ENCODE measurements at places on chromosomes 3 and 15.

GRCh38 chr15:69876064-69876940 is 221.4 kb downstream of the TLE3 start:
- no peak for DNase-seq

- DNase-seq: no peak
Measured at GRCh38 chr3:111667170-111667569, 72.0 kb upstream of the ZBED2 start.

DNA sequence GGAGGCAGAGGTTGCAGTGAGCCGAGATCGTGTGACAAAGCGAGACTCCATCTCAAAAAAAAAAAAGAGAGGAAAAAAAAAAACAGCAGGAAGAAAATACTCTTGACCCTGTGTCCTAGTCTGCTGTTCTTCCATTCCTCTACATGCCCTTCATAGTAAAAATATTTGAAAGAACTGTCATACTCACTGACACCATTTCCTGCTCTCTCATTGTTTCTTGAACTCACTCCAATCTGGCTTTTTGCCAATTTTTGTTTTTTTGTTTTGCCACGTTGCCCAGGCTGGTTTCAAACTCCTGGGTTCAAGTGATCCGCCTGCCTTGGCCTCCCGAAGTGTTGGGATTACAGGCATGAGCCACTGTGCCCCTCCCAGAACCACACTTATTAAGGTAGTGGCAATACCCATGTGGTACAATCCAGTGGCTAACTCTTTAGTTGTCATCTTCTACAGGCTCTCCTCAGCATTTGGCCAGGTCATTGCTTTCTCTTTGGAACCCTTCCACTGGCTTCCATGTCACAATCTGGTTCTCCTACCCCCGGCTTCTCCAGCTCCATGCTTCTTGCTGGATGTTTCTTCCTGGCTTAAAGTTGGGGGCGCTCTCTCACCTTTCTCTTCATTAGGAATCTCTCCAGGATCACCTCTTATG is 238.2 kb upstream of the C2CD4B start:
- no peak for DNase-seq

- peak; percentile 23 for DNase-seq
Measured at GRCh38 chr15:99450896-99451358, 114.9 kb upstream of the MEF2A start.

DNA sequence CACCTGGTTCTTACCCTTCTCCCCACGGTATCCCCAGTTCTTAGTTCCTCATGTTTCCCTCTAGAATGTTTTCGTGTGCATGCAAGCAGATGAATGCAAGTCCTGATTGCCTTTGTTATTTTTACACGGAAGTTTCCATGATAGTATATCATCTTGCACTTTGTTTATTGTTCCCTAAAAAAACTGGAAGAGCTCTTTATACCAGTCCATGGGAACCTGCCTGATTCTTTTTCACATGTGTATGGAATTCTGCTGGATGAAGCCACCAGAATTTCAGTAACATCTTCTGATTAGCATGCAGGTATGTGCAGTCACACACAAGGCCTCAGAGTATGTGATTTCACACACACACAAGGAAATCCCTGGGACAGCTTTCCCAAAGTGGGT is 16.0 kb upstream of the LRRK1 start:
- DNase-seq: no peak

DNA sequence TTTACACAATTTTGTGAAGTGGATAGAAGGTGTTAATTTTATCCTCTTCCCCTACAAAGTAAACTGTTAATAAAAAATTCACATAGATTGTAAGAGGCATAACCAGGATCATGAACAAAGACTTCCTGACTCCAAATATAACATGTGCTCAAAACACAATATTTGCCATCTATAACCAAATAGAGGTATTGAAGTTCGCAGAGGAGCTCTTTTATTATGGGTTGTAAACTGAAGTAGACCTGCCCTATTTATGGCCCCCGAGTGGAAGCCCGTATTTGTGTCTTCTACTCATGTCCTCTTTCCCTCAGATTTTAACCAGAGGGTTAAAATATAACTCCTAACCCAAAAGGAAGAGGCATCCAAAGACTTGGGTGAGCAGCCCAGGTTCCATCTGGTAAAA is 285.6 kb upstream of the COL8A1 start:
- no peak for DNase-seq

DNA sequence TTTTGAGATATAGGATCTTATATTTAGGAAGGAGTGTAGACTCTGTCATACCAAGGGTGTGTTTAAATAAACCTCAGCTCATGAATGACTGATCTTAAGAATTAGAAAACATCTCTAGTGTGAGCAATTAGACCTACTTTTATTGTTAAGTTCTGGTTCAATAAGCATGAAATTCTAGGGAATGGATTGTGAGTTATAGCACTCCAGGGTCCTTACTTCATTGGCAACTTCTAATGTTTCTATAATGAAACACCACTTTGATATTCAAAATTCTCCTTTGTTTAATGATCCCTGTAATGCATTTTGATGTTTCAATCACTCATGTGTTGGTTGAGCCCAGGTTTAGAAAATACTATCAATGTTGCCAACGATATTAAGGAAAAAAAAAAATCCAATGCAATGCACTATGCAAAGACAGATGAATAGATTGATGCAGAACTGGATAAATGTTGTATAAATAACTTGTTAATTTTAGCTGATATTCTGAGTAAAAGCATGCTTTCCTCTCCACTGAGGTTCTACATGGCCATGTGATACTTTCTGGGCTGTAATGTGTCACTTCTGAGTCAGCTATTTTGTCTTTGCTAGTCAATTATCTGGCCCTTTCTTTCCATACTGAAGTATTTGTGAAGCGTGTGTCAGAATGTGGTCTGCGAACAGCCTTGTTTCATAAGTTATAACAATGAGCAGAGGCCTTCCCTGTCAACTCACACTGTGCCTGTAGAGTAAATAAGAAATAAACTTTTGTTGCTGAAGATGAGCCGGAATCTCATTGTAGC is 1035.9 kb downstream of the PLOD2 start:
- no peak for DNase-seq

GRCh38 chr3:150450916-150451315 is 42.8 kb downstream of the TSC22D2 start:
- no peak for DNase-seq

- no peak for DNase-seq
Measured at GRCh38 chr15:61101543-61101942, 127.6 kb downstream of the RORA start.

- no peak for DNase-seq
Measured at GRCh38 chr3:80338366-80338765, 570.6 kb upstream of the ROBO1 start.

GRCh38 chr3:128858167-128858566 is 21.3 kb upstream of the ACAD9 start:
- no peak for DNase-seq

DNA sequence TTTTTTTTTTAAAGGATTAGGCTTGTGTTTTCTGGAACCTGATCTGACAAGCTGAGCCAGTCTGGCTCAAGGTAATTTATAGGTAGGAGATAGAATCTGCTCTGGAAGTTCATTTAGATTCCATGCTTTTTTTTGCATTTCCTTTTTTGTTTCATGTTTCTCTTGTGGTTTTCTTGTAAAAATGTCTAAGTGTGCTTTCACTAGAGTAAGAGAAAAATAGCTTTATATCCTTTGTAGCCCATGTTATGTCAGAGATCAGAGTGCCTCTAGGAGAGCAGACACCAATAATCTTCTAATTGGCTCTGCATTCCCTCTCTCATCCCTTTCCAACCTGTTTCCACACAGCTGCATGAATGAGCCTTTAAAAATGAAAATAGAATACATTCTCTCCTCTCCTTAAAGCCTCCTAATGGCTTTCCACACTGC is 389.8 kb upstream of the KCNMB2 start:
- no peak for DNase-seq

- no peak for DNase-seq
Measured at GRCh38 chr3:183375337-183375736, 53.1 kb downstream of the MCF2L2 start.

GRCh38 chr3:173730391-173730790 is 332.8 kb downstream of the NLGN1 start:
- no peak for DNase-seq

DNA sequence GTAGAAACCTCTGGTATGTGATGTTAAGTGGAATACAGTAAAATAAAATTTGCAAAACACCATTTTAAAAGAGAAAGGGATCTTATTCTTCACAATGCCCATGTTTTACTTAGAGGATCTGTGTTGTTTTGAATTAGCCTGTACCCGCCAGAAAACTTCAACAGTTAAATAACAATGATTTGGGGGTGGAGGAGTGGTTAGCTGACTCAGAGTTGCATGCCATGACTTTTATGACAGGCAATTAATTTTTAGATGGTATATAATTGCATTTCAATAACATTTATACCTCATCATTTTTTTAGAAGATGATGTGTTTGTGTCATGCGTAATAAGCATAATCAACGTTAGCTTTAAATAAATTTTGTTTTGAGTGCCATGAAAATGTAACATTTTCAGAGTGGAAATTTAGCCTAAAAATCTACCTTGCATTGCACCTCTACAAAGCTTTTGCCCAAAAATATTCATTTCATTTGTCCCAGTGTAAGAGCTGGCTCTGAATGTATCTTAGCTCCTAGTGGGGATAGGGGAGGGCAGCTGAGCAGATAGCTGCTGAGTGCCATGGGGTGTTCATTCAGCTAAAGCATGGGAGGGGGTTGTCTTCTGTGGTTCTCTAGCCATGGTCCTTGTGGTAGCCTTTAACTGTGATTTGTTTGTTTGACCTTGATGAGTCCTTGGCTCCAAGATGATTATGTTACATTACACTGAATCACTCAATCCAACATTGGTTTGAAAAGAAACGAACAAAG is 379.8 kb downstream of the LPP start:
- DNase-seq: no peak

DNA sequence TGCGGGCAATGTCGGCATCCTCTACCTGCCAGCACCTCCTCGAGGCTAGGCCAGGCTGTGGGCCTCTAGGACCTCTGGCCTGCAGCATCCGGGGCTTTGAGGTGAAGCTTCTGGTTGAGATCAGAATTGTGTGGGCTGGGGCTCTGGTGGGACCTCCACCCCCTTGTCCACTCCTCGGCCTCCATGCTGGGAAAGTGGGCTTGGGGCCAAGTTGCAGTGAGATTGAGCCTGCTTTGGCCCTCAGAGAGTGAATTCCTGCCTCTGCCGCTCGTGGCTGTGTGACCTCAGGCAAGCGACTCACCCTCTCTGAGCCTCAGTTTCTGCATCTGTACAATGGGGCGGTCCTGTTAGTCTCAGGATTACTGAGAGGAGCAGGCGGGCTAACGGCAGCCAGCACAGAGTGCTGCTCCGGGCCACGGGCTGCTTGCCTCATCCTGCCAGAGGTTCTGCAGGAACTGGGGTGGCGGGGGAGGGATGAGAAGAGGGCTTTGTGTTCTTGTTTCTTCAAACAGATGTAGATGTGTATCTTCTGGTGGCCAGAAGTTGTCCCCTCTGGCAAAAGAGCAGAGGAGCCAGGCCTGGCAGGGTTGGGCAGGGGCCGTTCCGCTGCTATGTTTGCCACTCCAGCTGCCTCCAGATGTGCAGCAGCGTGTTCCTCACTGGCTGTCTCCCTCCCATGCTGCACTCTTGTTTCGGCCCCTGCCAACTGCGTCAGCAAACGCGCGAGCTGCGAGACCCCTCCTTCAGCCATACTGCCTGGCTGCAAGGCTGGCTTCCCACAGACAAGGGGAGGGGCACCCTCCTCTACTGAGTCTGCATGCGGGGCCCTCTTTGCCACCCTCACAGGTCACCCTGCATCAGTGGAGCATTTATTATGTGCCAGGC is 33.7 kb downstream of the FBLN2 start:
- no peak for DNase-seq

- no peak for DNase-seq
Measured at GRCh38 chr15:77495838-77496596, 75.3 kb downstream of the HMG20A start.

- no peak for DNase-seq
Measured at GRCh38 chr15:39154776-39155175, 426.1 kb upstream of the THBS1 start.

GRCh38 chr3:4474683-4475490 is 7.8 kb upstream of the SUMF1 start:
- DNase-seq: no peak

DNA sequence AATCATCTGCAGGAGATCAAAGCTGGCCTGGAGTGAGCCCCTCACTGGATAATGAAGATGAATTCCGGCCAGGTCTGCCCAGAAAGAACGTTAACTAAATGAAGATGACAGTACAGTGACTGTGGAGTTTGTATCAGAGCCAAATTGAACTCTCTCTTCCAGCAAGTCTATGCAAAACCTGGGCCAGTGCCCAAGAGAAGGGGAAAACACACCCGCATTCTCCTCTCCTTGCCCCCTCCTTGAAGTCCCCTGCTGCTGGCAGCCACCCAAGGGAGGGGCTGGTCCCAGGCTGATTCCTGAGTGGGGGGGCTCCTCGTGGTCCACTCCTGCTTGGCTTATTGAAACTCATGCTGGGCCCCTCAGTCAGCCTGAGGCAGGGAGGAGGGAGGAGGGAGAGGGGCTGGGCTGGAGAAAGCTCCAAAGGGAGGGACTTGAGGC is 155.7 kb downstream of the RAB11A start:
- no peak for DNase-seq

DNA sequence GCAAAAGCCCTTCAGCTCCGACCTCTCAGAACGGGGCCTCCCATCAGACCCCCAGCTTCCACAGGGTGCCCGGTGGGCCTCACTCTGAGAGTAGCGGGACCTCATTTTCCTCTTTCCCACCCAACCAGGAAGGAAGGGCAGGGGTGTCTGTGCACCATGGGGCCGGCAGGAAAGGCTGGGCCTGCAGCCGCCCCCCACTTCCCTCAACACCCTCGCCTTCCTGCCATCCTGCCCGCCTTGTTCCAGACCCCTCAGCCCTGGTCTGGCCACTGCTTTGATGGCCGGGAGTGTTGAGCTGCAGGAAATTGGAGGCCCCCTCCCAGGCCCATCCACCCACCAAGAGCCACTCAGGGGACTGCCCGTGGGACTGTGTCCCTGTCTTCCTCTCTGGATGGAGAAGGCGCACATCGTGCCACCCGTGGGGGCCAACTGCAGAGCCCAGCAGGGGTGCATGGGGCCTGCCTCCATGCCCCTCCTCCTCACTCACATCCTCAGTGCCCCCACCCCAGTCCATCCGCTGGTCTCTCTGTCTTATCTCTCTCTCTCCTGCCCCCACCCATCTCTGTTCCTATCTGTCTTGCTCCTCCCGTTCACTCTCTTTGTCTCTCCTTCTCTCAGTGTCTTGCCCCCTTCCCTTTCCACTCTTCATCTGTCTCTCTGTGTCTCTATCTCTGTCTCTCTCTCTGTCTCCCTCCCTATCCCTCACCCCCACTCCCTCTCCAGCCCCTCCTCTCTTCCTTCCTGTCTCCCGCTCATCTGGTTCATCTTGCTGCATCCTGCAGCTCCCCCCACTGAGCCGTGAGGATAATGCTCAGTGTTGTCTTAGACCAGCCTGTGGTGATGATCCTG is 1.8 kb upstream of the PLXND1 start:
- DNase-seq: no peak

DNA sequence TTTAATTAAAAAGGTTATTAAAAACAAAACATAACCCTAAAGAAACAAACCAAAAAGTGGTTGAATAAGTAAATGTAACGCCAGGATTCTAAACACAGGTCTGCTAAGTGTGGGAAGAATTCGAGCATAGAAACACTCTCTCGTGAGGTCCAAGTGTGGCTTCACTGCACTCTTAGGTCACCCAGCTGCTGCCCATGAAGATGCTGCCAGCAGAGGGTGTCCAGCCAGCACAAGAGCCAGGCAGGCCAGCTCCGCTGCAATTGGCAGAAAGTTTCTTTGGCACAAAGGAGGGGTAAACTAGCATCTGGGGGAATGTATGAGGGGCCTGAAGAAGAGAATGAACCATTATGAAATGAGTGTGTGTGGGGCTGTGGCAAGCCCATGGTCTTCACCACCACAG is 215.7 kb upstream of the FEZF2 start:
- no peak for DNase-seq

- no peak for DNase-seq
Measured at GRCh38 chr3:54326951-54327350, 204.6 kb downstream of the CACNA2D3 start.

- DNase-seq: no peak
Measured at GRCh38 chr3:189772584-189772983, 141.4 kb downstream of the TP63 start.

Data from activated T-helper 1 cell treated with anti-CD3 and anti-CD28 coated beads, Interleukin-2, amount 50 U/mL, for 16 hours (primary cell).